ENCODE measurements at places on chromosomes 16 and 17.

- DNase-seq: peak; percentile 50
Observed at GRCh38 chr17:8162233-8162996, at the start of gene VAMP2. TSS of gene VAMP2 (minus strand) at chr17:8162948. CDS start at chr17:8162879, 69 bp downstream.

- DNase-seq: no peak
Observed at GRCh38 chr17:75074532-75074931, 13.2 kb upstream of the SLC16A5 start.

DNA sequence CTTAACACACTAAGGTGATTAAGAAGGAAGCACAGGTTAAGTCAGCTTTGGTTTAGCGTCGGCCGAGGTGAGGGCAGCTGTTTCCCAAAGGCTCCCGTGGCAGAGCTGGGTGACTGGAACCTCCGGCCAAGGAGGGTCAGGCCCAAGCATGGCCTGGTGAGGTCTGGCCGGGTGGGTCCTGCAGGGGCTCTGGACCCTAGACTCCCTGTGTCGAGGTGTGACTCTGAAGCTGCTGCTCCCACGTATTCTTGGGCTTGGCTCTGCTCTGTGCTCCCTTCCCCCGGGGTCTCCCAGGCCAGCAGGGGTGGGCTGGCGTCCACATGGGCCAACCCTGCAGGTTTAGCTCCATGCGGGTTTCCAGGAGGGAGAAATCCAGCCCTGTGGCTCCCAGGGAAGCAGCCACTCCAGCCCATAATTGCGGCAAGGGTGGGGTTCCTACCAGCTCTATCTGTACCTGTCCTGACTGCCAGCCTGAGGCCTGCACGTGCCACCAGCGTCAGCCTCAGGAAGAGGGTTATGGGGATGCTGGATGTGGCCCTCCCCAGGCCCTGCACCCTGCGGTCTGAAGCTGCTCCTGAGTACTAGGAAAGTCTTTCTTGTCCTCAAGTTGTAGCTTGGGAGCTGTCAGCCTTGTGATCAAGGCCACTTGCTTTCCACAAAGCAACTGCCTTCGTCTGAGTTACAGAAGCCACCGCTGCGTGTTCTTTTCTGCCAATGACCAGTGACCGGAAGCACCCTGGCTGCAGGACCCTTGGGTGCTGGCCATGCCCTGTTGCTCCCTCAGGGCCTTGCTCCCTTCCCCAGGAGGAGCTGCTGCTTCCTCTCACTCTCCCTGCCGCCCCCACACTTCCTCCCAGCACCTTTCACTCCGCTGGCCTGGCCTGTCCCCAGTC is 4.8 kb downstream of the CDK5R1 start:
- no peak for DNase-seq

- DNase-seq: peak; percentile 5
Observed at GRCh38 chr17:48392857-48393256, 37.2 kb downstream of the SKAP1 start.

- peak; percentile 59 for DNase-seq
Observed at GRCh38 chr16:86634292-86634691, 55.9 kb downstream of the FOXL1 start.

DNA sequence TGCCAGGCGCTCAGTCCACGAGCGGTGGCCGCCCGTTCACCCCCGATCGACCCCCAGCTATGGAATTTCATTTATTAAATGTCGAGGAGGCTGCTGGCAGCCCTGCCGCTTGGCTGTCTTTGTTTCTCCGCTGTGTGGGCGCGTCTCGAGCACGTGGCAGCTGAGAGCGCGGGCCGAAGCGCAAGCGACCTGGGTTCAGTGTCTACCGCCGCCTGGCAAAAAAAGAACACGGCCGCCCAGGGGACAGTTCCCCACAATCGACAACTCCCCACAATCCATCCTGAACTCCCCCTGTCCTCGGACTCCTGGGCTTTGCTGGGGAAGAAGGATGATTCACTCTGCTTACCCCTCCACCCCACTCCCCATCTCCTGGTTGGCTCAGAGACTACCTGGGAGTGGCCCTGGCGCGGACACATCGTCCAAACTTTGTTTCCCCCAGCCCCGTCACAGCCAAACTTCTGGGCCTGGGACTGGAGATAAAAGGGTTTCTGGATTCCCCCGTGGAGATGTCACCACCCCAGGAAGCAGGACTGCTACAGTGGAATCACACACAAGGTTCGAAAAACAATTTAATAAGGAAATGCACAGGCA is 1.7 kb upstream of the ANKRD13B start:
- DNase-seq: peak; percentile 65

GRCh38 chr16:76963614-76964315 is 227.2 kb upstream of the MON1B start:
- DNase-seq: no peak

DNA sequence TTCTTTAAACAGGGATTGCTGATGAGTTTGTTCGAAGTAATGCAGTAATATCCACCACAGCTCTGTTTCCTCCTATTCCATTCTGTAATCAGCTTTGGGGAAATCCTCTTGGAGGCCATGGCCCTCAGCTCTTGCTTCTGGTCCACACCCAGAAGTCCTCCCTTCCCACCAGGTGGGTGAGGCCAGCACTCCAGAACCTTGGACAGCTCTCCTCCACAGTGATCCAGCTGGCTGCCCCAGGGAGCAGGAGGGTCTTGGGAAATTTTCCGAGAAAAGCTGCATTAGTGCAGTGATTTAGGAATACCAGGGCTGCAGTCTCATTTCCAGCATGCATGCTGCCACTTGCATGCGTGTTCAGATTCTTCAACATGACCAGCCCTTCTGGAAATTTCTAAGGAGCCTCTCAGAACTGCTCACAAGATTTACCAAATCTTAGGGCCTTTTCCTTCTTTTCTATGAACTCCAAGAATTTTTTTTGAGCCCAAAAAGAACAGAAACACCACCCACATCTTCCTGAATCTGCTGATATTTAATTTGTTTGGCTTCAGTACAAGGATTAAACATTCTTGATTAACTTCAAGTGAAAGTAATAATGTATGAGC is 4.2 kb downstream of the SMPD3 start:
- peak; percentile 33 for DNase-seq

- no peak for DNase-seq
Observed at GRCh38 chr17:82457929-82458178, 687 bp upstream of the NARF start.

DNA sequence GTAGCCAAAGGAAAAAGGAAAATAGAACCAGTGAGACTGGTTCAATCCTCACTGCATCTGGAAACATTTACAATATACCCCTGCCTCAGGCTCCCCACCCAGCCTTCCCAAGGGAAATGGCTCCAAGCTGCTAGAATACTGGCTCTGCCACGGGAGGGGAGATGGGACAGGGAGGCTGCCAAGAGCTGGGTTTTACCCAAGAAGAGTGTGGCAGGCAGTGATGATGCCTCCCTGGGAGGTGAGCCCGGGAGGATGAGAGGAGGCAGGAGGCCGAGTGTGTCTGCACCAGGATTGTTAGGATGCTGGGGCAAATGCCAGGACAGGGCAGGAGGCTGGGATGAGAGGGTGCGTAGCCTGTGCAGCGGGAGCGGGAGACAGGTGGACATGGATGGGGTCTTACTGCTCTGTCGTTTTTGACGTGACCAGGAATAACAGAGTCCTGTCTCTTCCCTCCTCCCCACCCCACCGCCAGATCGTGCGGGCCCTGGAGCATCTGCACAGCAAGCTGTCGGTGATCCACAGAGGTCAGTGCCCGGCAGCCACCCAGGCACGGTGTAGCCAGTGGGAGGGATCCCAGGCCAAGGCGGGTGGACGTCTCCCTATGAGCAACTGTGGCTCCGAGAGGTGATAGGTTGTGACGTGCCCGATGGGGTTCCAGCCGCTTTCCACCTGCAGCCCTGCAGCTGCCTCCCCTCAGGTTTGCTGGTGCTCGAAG is 18.4 kb downstream of the MAP2K3 start:
- DNase-seq: no peak

DNA sequence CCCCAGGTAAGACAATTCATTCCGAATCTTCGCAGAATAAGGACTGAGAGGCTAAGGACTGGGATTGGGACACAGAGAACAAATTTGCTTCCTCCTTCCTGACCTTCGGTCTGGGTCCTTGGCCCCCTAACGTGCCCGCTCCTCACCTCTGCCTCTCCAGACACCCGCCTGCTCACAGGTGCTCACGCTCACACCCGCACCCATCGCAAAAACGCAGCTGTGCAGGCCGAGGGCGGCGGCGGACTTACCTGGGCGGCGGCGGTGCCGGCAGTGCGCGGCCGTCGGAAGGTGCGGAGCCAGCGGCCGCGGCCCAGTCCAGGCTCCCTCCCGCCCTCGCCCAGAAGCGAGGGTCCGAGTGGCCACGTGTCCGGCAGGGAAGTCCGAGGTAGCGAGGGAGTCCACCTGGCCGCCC is 7.1 kb upstream of the HOXB9 start:
- no peak for DNase-seq

- DNase-seq: no peak
Observed at GRCh38 chr17:16492613-16493530, 879 bp upstream of the LRRC75A start.

DNA sequence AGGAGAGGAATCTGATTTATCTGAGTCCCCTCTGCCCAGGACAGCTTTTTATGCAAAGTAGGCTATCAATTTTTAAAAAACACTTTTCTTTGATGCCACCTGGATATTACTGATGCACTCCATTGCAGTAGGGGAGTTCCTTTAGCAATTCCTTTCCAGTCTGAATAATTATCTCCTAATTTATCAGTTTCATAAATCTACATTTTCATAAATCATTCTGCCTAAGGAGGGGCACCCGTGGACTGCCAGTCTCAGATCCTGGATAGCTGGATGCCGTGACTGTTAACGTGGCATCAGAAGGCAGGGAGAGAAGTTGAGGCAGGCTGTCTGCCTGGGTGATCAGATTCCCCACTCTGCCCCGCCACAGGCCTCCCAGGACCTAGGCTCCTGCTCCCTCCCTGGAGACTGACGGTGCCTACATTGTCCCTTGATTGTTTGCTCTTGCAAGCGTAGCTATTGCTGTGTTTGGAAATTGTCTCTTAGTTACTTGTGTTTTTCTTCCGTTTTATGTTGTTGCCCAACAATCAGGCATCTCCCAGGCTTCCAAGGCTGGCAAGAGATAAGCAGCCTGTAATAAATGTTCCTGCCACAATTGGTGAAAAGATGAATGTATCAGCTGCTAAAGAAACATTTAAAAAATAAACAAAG is 75.2 kb downstream of the KATNIP start:
- DNase-seq: no peak

- DNase-seq: no peak
Observed at GRCh38 chr16:2045965-2046892, 1.4 kb downstream of the NTHL1 start.

DNA sequence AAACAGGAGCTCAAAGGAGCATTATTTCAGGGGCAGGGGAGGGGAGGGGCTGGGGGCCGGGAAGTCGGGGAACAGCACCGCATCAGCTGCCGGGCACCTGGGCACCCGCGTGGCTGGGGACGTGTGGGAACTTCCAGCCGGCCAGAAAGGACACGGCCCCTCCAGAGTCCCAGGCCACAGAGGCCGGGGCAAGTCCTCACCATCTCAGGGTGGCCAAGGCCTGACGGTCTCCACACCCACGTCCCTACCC is 1.1 kb downstream of the PGAP6 start:
- no peak for DNase-seq

GRCh38 chr16:52787709-52788108 is 240.8 kb upstream of the TOX3 start:
- DNase-seq: no peak

DNA sequence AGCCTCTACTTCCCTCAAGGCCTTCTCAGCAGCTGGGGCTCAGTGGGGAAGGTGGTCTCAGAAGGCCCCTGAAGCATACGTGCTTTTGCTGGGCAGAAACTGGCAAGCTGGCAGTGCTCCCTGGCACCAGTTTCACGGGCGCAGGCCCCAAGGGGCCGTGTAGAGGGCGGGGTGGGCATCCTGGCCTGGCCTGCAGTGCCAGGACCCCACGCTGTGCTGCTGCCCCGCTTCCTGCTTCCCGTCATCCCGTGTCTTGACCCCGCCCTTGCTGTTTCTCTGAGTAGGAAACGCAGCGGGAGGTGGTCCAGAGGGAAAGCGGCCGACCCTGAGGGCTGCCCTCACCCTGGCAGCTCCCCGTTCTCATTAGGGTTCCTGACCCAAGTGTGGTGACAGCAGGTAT is 6.8 kb downstream of the CDK5R1 start:
- DNase-seq: no peak

GRCh38 chr17:59565959-59566324 is 532 bp downstream of the DHX40 start:
- peak; percentile 83 for DNase-seq

DNA sequence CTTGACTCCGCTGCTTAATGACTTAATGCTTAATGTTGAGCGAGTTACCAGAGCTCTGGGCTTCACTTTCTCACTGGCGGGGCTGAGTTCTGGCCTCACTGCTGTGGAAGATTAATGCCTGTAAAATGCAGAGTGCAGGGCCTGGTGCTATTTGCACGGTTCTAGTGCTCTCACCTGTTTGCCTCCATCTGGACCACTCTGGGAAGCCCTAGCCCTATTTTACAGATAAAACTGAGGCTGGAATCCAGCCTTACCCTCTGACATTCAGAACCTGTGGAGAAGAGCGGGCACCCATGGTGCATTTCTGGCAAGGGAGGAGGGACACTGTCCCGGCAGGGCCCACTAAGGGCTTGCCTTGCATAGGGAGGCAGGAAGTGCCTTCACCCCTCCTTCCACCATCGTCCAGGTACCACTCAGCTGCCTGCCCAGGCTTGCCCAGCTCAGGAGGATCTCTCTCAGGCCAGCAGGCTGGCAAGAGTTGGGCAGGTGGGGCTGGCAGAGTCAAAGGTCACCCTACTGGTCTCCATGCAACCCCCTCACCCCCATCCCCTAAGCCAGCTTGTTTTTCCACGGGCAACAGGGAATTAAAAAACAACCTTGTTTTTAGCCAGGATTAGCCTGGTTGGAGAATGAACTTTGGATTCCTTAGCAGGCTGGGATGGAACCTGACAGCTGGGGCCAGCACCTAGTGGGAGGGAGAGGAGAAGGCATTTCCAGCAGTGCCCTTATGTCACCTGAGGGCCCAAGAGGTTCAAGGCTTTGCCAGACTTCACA is 4.1 kb upstream of the UBALD1 start:
- no peak for DNase-seq

- no peak for DNase-seq
Observed at GRCh38 chr16:85910854-85911247, 11.9 kb downstream of the IRF8 start.

DNA sequence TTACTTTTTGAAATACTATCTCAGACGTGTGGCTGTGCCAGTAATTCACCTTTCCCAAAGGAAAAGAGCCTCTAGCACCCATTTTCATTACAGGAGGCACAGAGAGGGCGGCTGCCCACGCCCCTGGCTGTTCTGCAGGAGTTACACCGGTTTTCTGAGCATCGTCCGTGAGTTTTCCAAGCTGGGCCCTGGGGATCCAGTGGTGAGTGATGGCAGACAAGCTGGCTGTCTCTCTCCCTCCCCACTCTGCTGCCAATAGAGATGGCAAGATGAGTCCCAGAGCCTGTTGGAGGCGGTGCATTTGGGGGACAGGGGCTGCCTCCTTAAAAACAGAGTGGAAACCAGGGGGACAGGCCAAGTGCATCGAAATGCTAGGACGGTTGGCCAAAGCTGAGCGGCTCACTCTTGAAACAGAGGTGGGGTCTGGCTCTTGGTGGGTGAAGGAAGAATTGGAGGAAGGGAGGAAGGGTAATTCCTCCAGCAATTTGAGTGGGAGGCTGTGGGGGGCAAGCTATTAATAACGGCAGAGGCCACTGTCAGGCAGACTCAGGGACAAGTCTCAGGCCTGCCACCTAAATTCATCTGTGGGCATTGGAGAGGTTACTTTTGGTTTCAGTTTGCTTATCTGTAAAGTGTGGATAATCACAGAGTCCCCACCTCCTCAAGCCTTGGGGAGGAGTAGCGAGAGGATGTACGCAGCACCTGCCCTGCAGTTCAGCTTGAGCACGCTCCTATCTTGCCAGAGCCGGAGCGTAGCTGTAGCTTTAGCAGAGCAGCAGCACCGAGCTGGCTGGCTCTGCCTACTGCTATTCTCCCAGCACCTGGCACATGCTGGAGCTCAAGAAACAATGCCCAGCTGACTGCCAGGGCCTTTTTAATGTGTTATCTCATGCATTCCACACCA is 7.5 kb upstream of the NOS2 start:
- no peak for DNase-seq

All from fibroblast of mammary gland (primary cell).